ENCODE measurements at places on chromosomes 4 and X.

DNA sequence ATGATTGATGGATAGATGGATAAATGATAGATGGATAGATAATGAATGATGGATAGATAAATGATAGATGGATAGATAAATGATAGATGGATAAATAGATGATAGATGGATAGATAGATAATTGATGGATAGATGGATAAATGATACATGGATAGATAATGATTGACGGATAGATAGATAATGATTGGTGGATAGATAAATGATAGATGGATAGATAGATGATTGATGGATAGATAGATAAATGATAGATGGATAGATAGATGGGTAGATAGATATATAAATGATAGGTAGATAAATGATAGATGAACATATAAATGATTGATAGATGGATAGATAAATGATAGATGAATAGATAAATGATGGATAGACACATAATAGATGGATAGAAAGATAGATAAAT lies 49.5 kb upstream of the SHOX start:
- DNase-seq: no peak

- no peak for DNase-seq
Observed at GRCh38 chrX:13414006-13414647, 94.3 kb upstream of the ATXN3L start.

DNA sequence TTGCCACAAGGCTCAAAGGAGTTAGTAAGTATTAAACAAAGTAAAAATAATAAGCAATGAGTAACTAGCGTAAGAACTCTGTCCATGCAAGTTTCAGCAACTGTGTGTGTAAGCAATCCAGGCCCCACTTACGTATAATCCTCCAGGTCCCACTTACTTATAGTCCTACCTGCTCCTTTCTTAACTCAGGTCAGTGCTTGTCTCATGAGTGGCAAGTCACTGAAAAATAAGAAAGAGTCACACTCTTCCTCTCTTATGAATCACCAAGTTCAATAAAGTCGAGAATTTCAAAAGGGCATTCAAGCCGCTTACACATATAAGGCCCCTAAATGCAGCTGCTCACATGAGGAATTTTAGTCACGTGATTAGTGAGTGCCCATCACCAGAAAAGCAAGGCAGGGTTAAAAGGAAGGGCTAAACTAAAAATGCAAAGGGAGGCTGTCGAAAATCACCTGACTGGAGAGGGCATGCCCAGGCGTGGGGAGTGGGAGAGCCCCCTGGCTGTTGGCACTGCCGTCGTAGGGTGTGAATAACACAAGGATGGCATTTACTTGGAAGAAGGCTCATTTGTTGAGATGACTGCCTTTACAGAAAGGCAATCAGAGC lies 58.2 kb downstream of the ZNF827 start:
- no peak for DNase-seq

DNA sequence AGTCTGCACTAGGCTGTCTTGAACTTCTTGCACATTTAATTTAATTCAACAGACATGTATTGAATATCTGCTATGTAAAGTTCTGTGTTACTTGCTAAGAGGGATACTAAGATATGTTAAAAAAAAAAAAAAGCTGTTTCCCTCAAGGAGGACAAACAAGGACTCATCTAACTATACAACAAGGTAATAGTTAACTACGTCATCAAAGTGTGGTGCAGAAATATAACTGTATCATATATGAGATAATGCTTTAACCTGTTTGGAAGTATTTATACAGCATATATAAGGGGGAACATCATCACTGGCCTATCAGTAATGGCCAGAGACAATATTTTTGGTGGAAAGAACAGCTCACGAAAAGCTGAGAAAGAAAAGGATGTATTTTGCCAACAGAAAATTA lies 89.9 kb downstream of the PTPN13 start:
- DNase-seq: no peak

- no peak for DNase-seq
Observed at GRCh38 chr4:42671431-42672194, 14.7 kb upstream of the ATP8A1 start.
